ENCODE measurements at places on chromosomes 2 and 18.

- DNase-seq = no peak
Observed at GRCh38 chr2:216596236-216596979, 36.8 kb upstream of the IGFBP2 start.

DNA sequence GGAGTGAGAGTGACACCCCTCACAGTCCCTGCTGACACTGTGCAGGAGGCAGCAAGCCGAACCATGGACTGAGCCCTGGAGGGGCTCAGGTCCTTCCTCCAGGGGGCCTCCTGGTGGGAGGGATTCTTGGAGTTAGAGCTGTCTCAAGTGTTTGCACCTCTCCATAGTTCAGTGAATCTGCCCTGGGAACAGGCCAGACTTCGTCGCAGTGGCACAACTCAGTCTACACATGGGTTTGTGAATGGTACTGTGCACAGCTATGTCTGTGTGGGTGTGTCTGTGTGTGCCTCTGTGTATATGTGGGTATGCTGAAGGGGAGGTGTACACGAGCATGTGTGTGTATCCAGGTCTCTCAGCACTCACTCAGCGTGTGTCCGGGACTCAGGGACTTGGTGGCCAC lies 36.4 kb downstream of the PAX8 start:
- no peak for DNase-seq

GRCh38 chr2:62407401-62407800 lies 98.6 kb downstream of the TMEM17 start:
- no peak for DNase-seq

- no peak for DNase-seq
Observed at GRCh38 chr2:15048000-15048399, 415.5 kb downstream of the LRATD1 start.

- no peak for DNase-seq
Observed at GRCh38 chr2:62029910-62030309, 124.4 kb downstream of the COMMD1 start.

DNA sequence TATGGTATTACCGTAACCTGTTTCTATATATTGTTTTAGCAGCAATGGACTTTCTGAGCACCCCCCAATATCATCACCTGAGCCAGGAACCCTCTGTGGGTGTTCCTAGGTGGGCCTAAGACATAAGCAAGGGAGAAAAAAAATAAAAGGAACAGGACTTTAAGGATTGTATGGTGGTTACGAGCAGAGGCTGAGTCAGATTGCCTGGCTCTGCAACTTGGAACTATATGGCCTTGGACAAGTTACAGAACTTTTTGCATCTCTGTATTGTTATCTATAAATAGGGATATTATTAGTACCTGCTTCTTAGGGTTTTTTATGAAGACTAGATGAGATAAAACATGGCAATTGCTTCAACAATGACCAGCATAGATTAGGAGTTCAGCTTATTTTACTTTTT lies 34.9 kb downstream of the MFSD6 start:
- no peak for DNase-seq

GRCh38 chr2:212596688-212597087 lies 58.1 kb upstream of the ERBB4 start:
- no peak for DNase-seq

DNA sequence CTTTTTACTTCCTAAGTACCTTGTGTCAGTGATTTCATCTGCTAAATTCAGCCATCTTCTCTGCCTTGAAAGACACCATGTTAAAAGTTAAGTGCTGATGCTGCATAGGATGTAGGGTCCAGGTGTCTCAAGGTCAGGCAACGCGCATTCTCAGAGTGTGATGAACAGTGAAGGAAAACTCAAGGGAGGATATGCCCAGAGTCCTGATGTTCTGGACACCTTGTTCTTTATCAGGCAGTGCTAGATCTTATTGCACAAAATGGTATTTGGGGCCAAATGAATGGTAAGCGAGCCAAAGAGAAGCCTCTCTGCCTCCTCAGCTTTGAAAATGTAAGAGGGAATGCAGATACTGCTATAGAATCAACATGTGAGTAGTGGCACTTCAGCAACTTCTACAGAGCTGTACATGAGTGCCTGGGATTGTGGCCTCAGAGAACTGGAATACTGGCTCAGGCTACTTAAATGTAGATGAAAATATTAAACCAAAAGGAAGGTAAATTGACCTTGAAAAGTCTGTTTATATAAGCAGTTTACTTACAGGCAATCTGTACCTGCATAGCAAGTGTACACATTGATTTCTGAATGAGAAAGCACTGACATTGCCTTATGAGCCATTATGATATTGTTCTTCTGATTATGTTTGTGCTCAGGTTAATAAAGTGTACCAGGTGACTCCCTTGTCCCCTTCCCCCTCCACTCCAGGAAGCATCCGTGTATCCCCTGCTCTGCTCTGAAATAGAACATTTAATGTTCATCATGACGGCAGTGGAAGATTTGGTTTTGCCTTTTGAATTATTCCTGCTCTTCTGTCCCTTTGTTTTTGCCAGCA lies 86.7 kb upstream of the RANBP2 start:
- DNase-seq = no peak

DNA sequence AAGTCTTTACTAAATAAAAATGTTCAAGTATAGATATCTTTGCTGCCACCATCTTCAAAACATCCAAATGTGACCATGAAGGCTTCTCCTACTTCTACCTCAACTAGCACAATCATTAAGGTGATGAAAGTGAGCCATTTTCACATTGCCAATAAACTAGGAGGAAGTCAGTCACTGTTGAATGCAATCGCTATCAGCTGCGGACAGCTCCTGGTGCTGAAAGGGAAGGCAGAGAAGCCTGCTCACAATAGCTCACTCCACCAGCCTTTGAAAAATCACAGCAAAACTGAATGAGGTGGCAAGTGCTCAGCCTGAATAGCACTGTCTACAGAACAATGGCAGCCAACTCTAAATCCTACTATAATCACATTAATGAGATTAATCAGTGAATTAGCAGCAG lies 2.2 kb downstream of the MYT1L start:
- no peak for DNase-seq

- DNase-seq = no peak
Observed at GRCh38 chr2:149375801-149376361, 45.5 kb downstream of the LYPD6 start.

DNA sequence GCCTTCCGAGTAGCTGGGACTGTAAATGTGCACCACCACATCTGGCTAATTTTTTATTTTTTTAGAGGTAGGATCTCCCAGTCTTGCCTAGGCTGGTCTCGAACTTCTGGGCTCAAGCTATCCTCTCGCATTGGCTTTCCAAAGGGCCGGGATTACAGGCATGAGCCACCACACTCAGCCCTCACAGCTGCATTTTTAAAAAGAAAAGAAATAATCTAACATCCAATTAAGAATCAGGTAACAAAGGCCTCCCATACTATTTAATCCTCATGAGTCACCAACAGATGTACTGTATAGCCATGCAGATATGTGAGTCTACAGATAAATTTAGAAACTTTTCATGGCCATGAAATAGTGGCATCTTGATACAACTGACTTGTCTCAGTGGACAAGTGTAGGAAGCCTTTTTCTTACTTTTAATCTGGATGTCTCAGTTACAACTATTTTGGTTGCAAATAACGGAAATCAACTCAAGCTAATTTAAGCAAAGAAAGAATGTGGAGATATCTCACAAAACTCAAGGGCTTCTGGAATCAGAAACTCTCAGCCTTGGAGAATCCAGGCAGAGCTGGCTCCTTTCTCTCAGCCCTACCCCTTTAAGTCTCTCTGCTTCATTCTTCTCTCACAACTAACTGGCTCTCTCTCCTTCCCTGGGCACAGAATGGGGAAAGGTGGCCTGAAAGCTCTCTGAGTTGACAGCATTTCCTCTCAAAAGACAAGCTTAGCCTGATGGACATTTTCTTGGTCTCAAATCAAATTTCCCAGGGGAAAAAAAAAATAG lies 12.8 kb upstream of the PPM1B start:
- peak; percentile 9 for DNase-seq

GRCh38 chr2:198890490-198890889 lies 567.2 kb downstream of the SATB2 start:
- no peak for DNase-seq

DNA sequence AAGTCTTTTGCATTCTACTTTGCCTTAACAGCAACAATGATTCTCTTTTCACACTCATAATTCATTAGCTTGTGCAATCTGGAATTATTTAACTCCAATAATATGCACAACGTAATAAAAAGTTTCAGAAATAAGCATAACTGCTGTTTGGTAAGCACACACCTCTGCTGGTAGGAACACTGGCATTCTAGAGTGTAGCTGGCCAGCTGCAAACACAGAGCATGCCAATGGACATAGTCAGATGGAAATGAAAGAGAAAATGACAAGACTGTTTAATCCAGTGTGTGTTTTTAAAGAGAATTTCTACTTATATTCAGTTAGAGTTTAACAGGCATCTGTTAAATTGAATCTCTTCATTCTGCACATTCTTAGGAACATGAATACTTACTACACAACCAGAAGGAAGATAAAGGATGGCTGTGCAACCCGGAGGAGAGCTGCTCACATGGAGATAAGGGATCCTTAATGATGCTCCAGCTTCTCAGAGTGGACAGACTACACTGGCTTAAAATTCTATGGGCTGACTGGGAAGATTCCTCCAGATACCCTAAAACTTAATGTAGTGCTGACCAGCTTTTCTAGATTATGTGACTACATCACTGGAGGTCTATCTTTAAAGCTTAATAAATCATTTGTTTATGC lies 94.6 kb upstream of the CHAC2 start:
- no peak for DNase-seq

- no peak for DNase-seq
Observed at GRCh38 chr2:131426727-131427126, 49.2 kb upstream of the TUBA3D start.

DNA sequence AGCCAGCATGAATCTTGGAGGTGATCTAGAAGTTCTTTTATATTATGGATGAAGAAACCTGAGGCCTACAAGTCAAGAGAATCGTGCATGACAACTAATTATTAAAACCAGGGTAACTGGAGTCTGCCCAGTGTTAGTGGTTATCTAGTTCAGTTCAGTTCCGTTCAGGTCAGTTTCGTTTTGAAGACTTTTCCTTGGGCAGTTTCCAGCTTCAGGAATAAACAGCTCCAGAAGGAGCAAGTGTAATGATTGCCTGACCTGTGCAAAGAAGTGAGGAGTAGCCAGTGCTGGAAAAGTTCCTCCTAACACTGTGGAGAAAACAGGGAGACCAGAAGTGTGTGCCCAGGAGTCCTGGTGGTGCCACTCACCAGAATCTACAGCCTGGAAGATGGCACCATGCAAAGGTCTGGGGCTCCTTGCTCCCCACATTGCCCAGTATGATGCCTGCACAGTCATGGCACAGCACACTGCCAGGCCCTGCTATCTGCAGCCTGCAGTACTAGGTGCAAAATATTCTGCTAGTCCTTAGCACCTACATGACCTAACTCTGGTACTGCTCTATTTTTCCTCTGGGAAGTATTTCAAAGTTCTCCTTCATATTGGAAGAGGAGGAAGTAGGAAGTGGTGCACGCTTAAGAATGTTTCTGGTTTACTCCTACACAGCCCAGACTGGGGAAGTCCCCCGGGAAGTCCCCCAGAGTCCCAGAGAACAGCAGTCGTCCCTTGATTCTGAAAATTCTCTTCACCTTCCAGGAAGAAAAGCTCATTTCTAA lies 65.8 kb downstream of the SUMO1 start:
- no peak for DNase-seq

DNA sequence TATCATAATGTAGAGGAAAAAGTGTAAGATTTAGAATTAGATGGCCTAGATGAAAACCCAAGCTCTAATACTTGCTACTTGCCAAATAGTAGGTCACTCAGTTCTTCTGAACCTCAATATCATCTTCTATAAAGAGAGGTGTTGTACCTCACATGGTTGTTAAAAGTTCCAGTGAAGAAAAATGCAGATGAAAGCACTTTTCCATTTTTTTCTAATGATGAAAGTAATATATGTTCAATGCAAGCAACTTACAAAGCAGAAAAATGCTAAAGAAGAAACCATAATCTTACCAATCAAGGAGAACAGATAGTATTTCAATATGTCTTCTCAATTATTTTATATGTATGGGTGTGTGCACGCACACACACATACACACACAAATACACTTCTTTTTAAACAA lies 52.7 kb upstream of the TMEM17 start:
- DNase-seq = no peak

- peak; percentile 9 for DNase-seq
Observed at GRCh38 chr2:70686577-70687460, 81.2 kb downstream of the ADD2 start.

DNA sequence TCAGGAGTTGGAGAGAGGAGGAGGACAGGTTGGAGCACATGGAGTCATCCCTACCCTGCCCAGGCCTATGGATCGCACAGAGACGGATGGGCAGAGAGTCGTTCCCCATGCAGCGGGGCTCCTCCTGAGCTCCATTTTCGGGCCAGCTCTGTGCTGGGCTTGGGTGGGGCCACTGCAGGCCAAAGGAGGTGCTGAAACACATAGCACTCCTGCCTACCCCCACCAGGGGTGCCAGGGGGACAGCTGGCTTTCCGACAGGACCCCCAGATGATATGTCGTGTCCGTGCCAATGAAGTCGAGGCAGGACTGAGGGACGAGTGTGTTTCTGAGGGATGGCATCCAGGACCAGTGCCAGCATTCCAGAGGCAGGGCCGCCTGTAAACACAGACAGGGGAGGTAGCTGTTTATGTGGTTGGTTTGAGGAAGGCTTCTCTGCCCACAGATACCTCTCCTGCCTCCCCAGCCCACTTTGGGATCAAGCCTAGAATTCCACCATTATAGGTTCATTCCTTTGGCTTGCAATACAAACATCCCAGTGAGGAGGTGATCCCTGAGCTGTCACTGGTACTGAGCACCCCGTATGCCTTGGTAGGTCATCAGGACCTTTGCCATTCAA lies 116.6 kb downstream of the GLI2 start:
- DNase-seq = peak; percentile 9

DNA sequence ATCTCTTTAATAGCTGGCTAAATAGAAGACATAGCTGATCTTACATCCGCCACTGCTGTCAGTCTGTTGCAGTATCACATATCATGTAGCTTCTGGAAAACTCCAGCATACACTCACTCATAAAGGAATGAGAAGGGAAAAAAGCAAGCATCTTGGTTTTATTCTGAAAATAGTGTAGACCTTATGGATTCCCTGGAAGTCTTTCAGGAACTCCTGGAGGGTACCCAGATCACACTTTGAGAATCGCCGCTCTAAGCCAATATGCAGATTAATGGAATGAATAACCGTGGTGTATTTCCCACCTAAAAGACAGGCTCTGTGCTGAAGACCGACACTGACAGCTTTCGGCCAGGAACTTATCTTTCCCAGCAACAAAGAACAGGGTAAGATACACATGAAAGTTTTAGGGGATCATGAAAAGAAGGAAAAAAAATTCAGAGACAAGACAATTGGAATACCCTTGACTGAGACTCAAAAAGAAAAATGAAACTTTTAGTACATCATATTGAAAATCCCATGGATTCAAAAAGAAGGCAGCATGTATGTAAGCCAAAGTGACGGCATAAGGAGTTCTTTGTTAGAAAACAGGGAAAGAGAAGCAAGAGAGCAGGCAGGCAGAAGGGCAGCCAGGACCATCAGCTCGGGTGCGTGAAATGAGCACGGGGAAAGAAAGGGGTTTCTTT lies 56.4 kb upstream of the SEC11C start:
- no peak for DNase-seq

GRCh38 chr2:112182581-112183034 lies 44.4 kb downstream of the FBLN7 start:
- DNase-seq = no peak

- DNase-seq = peak; percentile 13
Observed at GRCh38 chr2:67571785-67572718, 174.9 kb downstream of the ETAA1 start.

GRCh38 chr18:50231621-50232020 lies 34.7 kb downstream of the CFAP53 start:
- DNase-seq = no peak

Measured in LoVo (cell line).